GM06990 (cell line): ENCODE measurements at places on chromosomes 2 and 18.

DNA sequence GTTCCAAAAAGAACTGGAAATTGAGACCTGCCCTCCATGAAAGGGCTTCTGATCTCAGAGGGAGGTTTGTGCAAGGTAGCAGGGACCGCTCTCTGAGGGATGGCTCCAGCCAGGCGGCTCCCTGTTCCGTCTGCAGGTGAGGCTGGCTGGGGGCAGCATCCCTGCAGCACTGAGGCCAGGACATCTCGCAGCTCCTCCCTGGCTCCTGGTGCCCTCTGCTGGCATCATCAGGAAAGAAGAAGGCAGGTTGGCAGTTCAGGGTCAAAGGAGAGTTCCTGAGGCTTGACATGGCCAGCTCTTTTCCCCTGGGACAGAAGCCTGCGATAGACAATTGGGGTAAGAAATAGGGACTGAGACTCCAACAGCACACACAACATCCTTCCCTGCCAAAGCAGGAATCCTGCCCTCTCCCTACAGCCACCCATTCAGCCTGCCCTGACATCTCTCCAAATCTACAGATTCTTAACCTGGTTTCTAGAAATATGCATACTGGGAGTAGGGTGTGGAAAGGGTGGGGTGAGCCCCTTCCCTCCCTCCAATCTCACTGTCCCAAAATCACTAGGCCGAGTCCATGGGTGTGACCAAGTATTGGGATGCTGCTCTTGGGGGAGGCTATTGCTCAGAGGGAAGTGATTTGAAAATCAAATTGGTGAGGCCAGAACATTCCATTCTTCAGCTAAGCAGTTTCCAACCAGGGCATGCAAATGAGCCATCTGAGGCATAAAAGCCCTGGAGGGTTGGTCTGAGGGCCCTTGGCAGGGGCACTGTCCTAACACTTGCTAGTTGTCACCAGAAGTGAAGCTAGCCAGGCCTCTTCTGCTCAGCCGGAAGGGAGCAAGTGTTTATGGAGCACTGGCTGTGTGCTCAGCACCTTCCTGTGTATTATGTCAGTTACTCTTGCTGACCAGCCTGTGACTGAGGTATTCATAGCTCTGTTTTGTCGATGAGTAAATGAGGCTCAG, 185.4 kb downstream of the TFCP2L1 start:
- no peak for DNase-seq

- DNase-seq: no peak
These were observed 109.7 kb downstream of the MSH2 start for GRCh38 chr2:47512581-47513083.

GRCh38 chr18:58057291-58057965, 13.4 kb downstream of the NEDD4L start:
- no peak for DNase-seq

DNA sequence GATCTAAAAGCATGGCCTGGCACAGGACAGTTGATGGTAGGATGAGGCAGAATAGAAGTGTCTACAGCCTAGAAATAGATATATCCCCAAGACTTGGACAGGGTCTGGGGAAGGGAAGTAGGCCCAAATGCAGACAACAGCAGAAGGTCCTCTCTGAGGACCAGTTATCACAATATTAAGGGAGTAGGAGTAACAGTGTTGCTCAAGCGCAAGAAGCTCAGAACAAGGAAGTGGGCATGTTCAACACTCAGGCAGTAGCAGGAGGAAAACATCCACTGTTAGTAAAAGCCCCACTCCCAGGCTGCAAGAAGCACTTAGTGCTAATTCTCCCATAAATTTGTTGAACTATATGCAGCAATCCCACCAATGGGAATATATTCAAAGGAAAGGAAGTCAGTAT, 314.7 kb downstream of the METTL4 start:
- DNase-seq: no peak

DNA sequence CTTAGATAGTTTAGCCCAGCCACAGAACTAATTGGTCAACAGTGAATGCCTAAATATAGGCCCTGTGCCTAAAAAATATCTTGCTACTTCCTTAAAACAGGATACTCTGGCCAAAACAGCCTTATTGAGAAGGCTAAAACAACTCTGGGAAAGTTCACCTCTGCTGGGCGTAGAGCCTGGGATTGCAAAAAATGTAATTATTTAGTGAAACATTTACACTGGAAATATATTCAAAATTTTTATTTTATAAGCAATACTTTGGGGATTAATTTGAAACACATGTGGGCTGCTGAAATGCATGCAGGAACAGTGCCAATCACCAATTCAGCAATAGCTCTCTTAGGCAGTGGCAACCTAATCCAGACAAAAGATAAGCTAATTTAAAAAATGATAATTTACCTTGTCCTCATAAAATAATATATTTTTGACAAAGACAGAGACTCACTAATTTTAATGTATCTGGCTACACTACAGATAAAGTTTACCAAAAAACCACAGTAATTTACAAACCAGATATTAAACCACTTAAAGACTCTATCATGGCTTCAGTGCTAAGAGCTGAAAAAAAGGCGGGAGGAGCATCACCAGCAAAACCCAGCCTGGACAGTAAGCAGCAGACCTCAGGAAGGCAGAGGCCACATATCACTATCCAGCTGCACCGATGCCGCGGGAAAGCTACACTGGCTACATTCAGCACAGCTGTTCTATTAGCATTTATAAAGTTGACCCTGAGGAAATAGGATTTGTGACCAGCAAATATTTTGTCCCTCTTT, 18.5 kb downstream of the TRAK2 start:
- DNase-seq: no peak
